DMS 273 treated with DMSO at 0.1 percent for 48 hours (cell line): ENCODE measurements at places on chromosomes 1 and 21.
A peak's percentile ranks its signal among the peaks of the same experiment; 100 is the strongest.

GRCh38 chr1:75265792-75266191 is 131.6 kb downstream of the LHX8 start:
- DNase-seq, result no peak

- no peak for DNase-seq
Measured at GRCh38 chr1:75124510-75124909, 9.7 kb upstream of the LHX8 start.

DNA sequence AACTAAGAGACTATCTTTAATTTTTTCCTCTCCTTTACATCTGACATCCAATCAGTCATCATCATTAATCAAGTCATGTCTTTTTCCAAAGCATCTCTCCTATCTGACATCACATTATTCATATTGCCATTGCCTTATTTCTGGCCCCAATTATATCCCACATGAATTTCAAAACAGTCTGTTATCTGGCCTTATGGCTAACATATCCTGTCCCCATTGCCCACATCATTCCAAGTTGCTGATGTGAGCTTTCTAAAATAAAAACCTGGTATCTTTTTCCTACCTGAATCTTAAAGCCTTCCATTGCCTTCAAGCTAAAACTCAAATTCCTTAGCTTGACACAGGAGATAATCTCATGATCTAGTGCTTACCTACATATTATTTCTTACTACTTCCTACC is 283.9 kb downstream of the LRRC40 start:
- DNase-seq, result no peak

DNA sequence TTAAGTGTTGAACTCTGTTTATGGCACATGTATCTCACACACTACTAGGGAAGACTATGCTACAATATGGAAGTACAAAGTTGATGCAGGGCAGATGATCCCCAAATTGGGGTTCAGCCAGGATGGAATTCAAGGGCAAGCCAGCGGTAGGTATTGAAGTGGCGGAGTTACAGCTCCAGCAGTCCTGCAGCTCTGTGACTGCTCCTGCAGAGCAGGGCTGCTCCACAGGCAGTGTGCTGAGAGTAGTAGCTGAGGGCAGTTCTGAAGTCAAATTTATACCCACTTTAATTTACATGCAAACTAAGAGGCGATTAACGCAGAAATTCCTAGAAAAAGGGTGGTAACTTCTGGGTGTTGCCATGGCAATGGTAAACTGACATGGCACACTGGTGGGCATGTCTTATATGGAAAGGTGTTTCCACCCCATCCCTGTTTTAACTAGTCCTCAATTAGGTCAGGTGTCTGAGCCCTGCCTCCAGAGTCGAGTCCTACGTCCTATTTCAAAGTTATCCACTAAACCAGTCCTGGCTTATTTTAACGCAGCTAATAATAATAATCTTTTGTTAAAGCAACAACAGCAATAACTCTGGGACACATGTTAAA is 20.6 kb upstream of the CENPF start:
- DNase-seq, result no peak

GRCh38 chr1:20474333-20474975 is 11.6 kb downstream of the CAMK2N1 start:
- no peak for DNase-seq

- DNase-seq, result peak; percentile 50
Measured at GRCh38 chr1:15489052-15489736, 13.3 kb downstream of the CELA2B start.

DNA sequence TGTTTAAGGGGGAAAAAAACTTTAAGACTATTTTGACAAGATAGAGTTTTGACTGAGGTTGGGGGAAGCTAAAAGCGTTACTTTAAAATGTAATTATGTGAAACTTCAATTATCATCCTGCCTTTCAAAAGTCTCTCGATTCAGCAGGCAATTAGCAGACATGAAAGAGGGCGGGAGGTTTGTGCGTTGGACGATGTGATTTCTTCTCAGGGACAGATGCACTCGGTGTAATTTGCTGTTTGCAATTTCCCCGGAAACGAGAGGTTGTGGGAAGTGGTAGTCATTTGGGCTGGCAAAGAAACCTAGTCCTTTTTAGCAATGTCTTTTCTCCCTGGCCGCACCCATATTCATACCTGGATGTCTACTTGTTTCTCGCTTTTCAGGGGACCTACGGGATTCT is 27.1 kb downstream of the KAZN start:
- DNase-seq, result no peak

DNA sequence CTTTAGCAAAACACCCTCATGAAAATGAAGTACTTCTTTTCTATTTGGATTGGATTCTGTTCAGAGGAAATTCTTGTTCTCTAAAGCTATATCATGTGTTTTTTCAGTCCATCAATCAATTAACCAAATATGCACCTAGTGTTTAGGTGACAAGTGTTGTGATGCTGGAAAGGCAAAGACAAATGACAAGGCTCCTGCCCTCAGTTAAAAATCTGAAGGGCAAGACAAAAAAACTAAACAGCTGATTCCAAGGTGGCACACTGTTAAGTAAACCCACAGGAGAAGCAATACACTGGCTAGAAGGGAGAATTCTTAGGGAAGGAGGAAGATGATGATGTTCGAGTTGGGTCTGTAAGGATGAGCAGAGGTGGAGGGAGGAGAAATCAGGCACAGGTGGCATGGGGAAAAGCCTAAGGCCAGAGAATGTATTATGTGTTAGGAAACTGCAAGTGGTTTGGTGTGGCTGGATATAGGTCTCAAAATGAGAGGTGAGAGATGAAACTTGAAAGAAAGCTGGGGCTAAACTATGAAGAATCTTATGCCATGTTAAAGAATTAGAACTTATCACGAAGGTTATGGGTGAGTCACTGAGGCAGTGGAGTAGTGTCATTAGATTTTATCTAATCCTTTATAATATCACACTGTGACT is 51.8 kb upstream of the GFI1 start:
- DNase-seq, result no peak

GRCh38 chr1:44603718-44604117 is 70.6 kb downstream of the TMEM53 start:
- DNase-seq, result no peak

DNA sequence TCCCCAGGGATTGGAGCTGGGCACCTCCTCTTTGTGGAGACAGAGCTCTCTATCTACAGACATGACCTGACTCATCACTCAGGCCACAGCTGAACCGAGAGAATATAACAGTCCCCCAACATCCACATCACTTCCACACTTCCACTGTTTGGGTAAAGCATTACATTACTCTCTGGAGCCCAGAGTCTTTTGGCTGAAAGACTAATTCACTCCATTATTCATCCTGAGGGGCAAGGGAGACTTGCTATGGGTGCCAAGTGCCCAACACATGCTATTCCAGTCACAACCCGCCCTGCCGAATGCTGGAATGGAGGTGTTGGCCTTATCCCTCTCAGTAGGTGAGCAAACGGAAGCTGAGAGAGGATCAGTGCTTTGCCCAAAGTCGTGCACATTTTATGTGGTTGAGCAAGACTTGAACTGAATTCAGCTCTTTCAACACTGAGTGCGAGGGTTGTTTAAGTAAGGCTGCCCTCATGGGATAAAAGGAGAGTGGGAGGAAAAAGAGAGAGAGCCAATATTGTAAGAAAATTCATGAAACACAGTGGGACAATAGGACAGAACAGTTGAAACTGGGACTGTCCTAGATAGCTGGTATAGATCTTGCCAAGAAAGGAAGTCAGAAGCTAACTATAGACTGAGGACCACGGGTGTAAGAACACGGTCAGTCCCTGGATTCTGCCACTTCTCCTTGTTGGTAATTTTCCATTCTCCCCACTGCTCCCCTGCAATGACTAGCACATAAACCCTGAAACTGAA is 13.5 kb upstream of the CHI3L1 start:
- DNase-seq, result no peak

GRCh38 chr1:6401673-6402072 is 8.1 kb upstream of the ACOT7 start:
- no peak for DNase-seq

DNA sequence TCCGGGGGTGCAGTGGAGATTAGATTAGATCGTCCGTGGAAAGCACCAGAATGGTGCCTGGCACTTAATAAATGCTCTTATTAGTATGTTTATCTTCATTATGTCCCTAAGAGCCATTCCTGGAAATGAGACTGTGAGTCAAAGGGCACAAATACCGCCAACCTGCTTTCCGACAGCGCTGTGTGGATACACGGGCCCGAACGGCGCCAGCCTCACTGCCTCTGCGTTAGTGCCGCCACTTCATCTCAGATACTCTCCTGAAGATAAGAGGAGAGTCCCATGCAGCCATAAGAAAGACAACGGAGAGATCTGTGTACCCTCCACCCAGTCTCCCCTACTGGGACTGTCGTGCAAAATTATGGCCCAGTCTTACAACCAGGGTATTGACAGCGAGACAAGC is 22.0 kb downstream of the PDE9A start:
- no peak for DNase-seq

DNA sequence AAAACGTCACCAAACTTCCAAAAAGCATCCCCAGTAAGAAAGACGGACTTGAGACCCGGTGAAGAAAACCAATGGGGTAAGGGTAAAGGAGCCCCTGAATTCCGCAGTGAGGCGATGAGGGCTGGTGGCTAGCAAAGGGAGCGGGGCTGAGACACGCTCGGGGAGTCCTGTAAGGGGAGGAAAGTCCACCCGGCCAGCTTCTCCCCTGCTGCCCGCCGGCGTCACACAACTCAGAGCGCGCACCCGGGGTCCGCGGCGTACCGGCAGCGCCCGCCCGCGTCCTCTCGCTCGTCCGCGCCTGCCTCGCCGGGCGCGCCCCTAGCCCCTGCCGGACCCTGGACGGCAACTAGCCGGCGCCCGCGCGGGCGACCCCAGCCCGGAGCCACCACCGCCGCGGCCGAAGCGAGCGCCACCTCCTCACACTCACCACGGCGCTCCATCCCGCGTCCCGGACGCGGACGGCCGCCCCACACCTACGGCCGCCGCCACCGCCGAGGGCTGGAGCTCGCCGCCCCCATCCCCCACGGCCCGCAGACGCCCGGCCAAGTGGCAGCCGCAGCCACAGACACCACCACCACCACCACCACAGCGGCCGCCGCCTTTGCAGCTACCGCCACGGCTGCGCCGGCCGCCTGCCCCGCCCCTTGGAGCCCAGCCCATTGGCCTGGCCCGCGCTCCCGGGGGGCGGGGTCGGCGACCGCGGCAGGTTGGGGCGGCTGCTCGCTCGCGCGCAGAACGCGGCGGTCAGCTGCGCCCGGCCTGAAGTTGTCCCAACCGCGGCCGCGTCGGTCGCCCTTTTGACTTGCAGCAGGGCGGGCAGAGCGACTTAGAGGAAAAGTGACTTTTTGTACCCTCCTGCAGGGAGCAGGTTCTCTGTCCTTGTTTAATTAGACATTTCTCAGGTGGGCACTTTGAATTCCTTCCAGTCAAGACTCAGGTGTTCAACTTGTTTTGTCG is 10.0 kb upstream of the ARHGAP29 start:
- DNase-seq, result peak; percentile 7

DNA sequence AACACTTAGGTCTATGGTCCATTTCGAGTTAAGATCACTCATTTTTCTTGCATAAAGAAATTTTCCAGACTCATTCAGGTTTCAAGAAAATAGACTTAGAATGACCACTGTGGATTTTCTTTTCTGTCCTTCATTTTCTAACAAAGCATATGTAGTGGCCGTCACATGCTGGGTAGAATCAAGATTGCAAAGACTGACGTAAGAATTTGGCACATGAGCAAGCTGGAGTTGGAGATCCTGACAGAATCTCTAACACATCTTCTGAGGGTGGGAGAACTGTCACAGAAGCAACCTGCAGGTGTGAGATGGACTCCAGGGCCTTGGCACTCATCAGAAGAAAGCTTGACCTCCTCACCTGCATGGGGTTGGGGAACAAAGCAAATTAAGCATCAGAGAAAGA is 28.6 kb downstream of the KIF26B start:
- no peak for DNase-seq

DNA sequence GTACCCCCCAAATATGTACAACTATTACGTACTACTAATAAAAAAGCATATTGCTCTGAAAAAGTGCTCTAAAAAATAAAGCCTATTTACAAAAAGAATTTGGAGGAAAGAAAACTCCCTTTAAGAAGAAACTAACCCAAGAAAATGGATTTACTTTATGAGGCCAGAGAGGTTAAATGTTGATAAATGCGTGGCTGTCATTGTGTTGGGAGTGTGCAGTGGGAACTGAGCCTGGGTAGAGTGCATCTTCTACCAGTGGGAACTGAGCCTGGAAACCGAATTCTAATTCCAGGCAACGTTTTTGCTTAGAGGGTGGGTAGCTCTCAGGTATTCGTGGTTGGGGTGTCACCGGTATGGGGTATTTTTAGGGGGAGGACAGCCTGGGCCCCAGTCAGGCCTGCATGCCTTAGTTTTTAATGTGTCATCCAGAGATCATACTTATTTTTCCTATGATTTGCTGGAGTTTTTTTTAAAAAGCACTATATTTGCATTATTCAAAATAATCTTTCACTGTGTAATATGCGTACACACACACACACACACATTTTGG is 24.1 kb upstream of the RNF187 start:
- no peak for DNase-seq
